ENCODE measurements at places on chromosomes 7 and 10.

DNA sequence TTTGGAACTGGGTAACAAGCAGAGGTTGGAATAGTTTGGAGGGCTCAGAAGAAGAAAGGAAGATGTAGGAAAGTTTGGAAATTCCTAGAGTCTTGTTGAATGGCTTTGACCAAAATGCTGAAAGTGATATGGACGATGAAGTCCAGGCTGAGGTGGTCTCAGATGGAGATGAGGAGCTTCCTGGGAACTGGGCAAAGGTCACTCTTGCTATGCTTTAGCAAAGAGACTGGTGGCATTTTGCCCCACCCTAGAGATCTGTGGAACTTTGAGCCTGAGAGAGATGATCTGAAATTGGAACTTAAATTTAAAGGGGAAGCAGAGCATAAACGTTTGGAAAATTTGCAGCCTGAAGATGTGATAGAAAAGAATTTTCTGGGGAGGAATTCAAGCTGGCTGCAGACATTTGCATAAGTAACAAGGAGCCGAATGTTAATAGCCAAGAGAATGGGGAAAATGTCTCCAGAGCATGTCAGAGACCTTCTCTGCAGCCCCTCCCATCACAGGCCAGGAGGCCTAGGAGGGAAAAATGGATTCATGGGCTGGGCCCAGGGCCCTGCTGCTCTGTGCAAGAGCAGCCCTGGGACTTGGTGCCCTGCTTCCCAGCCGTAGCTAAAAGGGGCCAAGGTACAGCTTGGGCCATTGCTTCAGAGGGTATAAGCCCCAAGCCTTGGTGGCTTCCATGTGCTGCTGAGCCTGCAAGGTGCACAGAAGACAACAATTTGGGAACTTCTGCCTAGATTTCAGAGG is 3.6 kb downstream of the PDSS1 start:
- no peak for DNase-seq

DNA sequence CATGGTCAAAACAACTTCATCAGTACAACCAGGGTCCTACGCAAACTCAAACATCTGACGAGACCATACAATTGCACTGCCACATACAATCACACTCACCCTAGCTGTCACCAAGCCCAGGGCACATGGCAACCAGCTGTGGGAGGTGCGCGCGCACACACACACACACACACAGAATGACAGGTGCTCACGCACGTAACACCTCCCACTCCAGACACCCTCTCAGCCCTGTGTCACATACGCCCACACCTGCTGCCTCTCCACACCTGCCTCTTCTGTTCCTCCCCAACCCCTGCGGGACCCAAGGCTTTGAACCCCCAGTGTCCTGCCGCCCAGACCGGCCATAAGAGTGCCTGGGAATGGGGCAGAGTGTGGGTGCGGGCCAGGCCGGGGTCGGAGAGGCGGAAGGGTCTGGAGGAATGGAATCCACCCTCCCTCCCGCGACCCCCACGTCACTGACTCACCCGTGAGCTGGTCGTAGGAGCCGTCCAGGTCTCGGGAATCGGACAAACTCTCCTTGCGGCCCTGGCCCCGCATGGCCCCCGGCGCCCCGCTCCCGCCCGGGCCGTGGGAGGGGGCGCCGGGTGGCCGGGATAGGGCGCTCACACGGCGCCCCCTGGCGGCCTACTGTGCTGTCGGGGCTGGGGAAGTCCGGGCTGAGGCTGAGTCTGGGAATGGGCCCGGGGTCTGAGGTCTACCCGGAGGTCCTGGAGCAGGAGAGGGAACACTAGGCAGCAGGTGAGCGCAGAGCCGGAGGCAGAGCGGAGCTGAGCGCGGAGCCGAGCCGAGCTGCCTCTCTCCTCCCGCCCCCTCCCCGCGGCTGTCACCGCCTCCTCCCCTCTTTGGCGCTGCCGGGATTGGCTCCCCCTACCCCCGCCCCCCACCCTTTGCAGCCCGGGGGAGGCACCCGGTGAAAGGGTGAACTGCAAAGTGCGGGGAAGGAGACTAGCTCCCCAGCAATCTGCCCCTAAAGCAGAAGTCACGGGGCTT is at the start of gene KCNIP2:
TSS of gene KCNIP2 (minus strand) at position 769 of the 990 bp plus-strand sequence. CDS start at position 537, 232 bp downstream.
- no peak for DNase-seq

DNA sequence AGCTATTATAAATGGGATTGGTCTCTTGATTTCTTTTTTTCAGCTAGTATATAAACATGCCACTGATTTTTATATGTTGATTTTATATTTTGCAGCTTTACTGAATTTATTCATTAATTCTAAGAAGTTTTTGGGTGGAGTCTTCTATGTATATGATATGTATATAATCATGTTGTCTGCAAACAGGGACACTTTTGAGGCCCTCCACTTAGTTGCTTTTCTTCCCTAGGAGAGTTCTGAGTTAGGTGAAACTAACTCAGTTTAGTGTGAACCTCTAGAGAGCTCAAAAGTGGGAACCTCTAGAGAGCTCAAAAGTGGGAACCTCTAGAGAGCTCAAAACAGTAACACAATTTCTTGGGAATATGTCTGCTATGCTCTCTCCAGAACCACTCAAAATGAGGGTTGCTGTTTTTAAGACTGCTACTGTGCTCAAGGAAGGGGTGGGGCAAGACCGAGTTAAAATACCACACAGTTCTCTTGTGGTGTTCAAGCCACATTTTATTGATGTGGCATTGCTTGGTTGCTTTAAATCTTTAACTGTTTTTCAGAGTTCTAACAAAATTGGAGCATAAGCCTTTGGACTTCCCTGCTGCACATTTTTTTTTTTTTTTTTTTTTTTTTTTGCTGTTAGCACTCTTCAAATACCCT is 13.2 kb downstream of the CCDC7 start:
- DNase-seq = no peak

GRCh38 chr10:19245889-19246752 is 197.5 kb downstream of the MALRD1 start:
- DNase-seq = no peak

GRCh38 chr10:123166618-123167017 is 12.4 kb downstream of the BUB3 start:
- DNase-seq = no peak

DNA sequence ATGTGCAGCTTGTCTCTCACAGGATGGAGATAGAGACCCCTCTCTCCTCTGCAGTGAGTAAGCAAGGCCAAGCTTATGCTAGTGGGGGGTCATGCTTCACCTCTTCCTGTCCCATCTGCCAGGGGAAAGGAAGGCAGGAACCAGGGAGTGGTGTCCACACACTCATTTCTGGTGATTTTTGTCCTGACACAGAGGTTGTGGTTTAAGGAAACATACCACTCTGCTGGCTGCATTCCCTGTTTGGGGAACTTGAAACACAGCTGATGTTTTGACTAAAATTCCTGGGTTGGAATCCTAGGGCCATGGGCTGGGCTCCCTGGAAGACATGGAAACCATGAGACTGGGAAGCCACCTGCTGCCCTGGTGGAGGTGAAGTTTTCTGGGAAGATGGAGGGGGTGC is 21.4 kb downstream of the C10orf120 start:
- DNase-seq = no peak

DNA sequence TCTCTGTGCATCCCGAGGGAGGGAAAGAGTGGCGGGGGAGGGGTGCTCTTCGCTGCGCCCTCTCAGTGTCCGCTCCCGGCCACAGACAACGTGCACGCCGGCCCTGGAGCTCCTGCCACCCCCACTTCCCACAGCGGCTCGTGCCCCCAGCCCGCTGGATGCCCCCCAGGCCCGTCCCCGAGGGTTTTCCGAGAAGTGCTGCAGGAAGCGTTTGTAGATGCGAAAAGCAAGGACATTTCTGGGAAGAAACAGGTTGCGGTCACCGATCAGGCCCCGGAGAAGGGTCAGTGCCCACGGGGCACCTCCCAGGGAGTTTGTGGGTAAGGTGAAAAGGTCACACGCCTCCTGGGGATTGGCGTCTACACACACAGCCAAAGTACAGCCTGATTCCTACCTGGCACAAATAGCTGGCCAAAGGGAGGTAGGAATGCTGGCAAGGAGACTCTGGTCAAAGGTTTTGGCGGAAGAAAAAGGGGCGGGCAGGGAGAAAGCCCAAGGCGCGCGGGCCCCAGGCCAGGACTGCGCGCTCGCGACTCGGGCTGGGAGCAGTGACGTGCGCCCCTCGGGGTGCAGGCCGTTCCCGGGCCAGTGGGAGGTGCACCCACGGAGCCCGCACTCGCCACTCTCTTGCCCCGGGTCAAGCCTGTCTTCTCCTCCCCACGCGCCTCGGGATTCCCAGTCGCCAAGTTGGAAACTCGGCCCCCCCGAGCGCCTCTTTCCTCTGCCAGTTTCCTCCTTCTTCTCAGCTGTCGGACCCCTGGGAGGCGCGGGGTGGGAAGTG is 1.5 kb upstream of the NRP1 start:
- no peak for DNase-seq

DNA sequence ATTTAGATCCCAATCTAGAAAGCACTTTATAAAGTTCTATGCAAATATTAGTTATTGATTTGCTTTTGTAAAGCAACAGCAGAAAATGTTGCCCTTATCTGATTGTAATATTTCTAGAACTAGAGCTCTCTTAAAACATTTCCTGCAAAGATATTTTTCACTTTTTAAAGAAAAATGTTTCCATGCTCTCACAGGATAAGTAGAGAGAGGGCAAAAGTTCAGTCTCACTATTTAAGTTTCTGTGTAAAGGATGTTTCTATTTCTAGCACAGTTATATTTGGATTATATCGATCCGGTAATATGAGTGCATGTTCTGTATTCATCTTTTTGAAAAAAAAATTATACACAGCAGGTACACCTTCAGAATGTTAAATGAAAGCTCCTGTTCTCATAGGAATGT is 82.1 kb downstream of the PON1 start:
- DNase-seq = no peak
